Activated CD4-positive, alpha-beta T cell treated with anti-CD3 and anti-CD28 coated beads for 48 hours (primary cell): ENCODE measurements at places on chromosomes 6 and 20.

DNA sequence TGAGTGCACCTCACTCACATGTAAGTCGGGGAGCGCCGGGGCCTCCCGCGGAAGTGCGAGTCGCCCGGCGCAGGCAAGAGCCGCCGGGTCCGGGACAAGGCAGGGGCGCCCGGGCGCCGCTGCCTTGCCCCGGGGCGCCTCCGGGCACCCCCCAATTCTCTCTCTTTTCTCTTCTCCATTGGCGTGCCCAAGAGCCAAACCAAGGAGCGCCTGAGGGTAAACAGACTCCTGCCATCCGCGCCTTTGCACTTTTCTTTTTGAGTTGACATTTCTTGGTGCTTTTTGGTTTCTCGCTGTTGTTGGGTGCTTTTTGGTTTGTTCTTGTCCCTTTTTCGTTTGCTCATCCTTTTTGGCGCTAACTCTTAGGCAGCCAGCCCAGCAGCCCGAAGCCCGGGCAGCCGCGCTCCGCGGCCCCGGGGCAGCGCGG lies 36.8 kb downstream of the GNAS start:
- no peak for DNase-seq

- DNase-seq = no peak
Observed at GRCh38 chr6:159525445-159526025, 167.5 kb downstream of the SOD2 start.

DNA sequence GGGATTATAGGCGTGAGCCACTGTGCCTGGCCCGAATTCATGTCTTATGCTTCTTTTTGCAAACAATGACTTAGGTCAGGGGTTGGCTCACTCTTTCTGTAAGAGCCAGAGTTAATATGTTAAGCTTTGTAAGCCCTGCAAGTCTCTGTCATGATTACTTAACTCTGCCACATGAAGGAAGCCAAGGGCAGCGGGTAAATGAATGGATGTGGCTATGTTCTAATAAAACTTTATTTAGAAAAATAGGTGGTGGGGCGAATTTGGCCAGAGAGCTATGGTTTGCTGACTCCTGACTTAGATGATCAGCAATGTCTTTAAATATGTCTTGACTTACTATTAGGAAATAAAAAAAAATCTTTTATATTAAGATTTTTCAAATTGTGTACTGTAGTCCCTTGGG lies 114.9 kb upstream of the ZFP64 start:
- no peak for DNase-seq

DNA sequence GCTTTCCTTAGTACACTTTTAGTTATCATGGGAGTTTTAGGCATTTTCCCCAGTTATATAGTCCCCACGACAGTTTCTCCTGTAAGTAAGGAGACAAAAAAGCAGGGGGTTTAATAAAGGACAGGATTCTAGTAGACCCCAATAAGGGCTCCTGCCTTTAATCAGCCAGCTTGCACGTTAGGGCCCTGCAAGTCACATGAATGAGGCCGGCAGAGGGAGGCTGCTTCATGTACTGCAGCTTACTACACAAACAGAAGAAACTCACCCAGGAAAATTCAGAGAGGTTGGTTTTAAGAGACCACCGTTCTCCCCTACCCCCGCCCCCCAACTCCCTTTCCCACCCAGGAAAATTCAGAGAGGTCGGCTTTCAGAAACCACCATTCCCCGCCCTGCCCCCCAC lies 229.7 kb upstream of the MOCS1 start:
- no peak for DNase-seq

GRCh38 chr20:3910853-3911252 lies 21.7 kb downstream of the PANK2 start:
- no peak for DNase-seq
